ENCODE measurements at places on chromosomes 2 and 18. TPM values are rescaled to one million over a fixed set of nuclear protein-coding genes. Genes with fewer than 3 reads are reported as not detected.

- peaks cover 8% of the 10 kb centered on the region for H3K27me3 ChIP-seq
- no peak overlapping the region for H3K27ac ChIP-seq
- H3K4me3 ChIP-seq = no peak overlapping the region
- no peaks in the 10 kb centered on the region for H3K36me3 ChIP-seq
Measured at GRCh38 chr2:121084130-121084680, 200.8 kb downstream of the TFCP2L1 start.

Gene ZC3H15
- 80.4 TPM for total RNA-seq

- H3K4me3 ChIP-seq = no peak overlapping the region
- DNase-seq = no peak
- H3K36me3 ChIP-seq = no peaks in the 10 kb centered on the region
- H3K27me3 ChIP-seq = no peaks in the 10 kb centered on the region
- no peaks in the 10 kb centered on the region for H3K4me1 ChIP-seq
Measured at GRCh38 chr2:105125428-105125827, 87.6 kb downstream of the MRPS9 start.

Gene MAP3K19
- total RNA-seq = 1.1 TPM

- no peaks in the 10 kb centered on the region for H3K27me3 ChIP-seq
- no peaks in the 10 kb centered on the region for H3K36me3 ChIP-seq
- peaks cover 16% of the 10 kb centered on the region for H3K4me1 ChIP-seq
Measured at GRCh38 chr2:11310212-11310611, 34.2 kb downstream of the ROCK2 start.

Gene FECH
- total RNA-seq = 28.1 TPM

DNA sequence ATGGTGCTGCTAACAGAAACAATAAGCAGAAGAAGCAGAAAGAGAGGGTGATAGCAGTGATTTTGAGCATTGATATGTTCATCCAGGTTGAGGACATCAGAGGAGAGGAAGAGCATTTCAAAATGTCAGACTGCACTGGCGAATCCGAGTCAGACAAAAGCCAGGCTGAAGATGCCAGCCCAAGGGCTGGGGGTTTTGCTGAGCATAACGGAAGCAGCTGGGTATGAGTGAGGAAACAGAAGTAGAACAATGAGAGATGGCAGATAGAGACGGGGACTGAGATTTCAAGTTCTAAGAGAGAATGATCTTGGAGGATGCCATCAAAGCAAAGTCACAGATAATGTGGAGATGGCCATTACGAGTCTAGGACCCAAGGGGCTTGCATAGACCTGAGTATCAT, 151.2 kb downstream of the RNF144A start:
- H3K4me1 ChIP-seq = no peaks in the 10 kb centered on the region
- no peak overlapping the region for H3K4me3 ChIP-seq
- no peak overlapping the region for H3K27ac ChIP-seq
- no peaks in the 10 kb centered on the region for H3K27me3 ChIP-seq
- DNase-seq = no peak

DNA sequence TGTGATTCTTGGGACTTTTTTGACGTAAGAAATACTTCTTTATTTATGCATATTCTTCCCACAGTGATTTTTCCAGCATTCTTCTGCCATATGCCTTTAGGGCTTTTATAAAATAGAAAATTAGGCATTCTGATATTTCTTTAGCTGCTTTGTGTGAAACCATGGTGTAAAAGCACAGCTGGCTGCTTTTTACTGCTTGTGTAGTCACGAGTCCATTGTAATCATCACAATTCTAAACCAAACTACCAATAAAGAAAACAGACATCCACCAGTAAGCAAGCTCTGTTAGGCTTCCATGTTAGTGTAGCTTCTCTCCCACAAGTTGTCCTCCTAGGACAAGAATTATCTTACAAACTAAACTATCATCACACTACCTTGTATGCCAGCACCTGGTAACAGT, 62.6 kb downstream of the EIF5B start:
- no peaks in the 10 kb centered on the region for H3K36me3 ChIP-seq
- no peaks in the 10 kb centered on the region for H3K27me3 ChIP-seq
- no peak overlapping the region for H3K27ac ChIP-seq
- DNase-seq = no peak

Gene CYP26B1
- total RNA-seq = 6.5 TPM

GRCh38 chr2:108324531-108325255, 36.0 kb downstream of the SULT1C2 start:
- H3K4me3 ChIP-seq = no peak overlapping the region
- DNase-seq = no peak
- H3K27ac ChIP-seq = peak overlapping the region; percentile 34
- H3K27me3 ChIP-seq = no peaks in the 10 kb centered on the region
- H3K4me1 ChIP-seq = no peaks in the 10 kb centered on the region

DNA sequence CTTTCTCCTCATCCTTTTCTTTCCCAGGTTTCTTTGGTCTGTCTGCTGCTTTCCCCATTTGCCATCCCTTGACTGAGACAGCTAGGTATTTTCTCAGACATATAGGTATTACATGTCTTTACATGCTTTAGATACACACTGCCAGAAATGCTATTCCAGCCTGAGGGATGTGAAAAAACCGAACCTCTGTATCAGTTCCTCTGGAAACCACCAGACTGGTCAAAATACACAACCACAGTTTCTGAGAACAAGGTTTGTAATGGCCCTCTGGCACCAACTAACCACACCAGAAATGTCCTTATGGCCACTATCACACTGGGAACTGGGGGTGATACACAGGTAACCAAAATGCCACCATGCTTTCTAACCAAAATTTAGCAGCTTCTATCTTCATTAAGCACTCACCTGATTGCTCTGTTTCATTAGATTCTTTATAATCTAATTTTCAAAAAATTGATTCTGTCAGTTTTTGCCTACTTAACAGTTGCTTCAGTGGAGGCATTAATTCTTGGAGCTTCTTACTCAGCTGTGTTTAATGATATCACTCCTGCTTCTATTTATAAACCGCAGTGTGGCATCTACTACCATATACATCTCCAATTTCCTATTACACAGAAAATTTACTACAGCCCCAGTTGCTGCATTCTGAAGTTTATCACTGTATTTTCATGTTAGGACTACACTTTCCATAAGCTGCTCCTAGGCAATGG, 243.5 kb downstream of the WDPCP start:
- no peaks in the 10 kb centered on the region for H3K36me3 ChIP-seq
- no peak overlapping the region for H3K4me3 ChIP-seq
- H3K4me1 ChIP-seq = no peaks in the 10 kb centered on the region
- no peaks in the 10 kb centered on the region for H3K27me3 ChIP-seq
- DNase-seq = no peak

DNA sequence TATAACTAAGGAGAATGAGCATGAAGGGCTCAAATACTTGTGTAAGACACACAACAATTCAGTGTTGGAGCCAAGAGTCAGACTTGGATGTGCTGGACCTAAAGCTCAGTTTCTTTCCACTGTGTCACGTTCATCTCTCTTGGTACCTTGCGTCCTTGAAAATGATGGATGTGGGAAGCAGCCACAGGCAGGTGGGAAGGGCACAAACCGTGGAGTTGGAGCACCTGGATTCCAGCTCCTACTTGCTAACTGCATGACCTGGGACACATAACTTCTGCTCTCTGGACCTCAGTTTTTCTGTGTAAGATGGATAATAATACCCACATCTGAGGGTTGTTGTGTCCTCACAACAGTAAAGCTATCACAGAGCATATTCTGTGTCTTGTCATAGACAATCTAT, 53.1 kb upstream of the PPP1CB start:
- H3K36me3 ChIP-seq = no peaks in the 10 kb centered on the region
- no peak overlapping the region for H3K27ac ChIP-seq
- no peak overlapping the region for H3K4me3 ChIP-seq
- DNase-seq = no peak
- peaks cover 15% of the 10 kb centered on the region for H3K4me1 ChIP-seq

GRCh38 chr2:217864963-217865772, 137.6 kb downstream of the TNS1 start:
- H3K36me3 ChIP-seq = no peaks in the 10 kb centered on the region
- H3K4me1 ChIP-seq = no peaks in the 10 kb centered on the region
- H3K4me3 ChIP-seq = no peak overlapping the region
- no peak for DNase-seq
- H3K27ac ChIP-seq = no peak overlapping the region

Gene LOXHD1
- total RNA-seq = not detected

- no peaks in the 10 kb centered on the region for H3K4me1 ChIP-seq
- DNase-seq = no peak
- no peaks in the 10 kb centered on the region for H3K27me3 ChIP-seq
- H3K36me3 ChIP-seq = no peaks in the 10 kb centered on the region
Measured at GRCh38 chr18:67117804-67118203, 398.7 kb downstream of the DSEL start.

DNA sequence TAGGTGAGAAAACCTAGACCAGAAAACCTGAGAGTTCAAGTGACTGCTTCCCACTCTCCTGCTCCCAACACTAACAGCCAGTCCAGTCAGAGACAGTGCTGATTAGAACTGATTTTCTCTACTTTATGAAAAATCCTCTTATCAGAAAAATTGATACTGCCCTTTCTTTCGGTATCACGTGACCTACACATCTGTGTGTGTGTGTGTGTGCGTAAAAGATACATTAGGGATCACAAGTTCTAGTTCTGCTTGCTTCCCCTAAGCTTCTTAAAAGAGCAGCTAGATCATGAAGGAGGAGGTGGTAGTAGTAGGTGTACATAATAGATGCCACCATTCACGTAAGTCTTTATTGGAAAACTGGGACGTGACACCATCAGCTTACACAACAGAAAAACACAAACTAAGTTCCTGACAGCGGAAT, 1.5 kb downstream of the ARL5A start:
- no peak for DNase-seq
- peak overlapping the region; percentile 95 for H3K4me3 ChIP-seq
- peak overlapping the region; percentile 88 for H3K27ac ChIP-seq
- no peaks in the 10 kb centered on the region for H3K36me3 ChIP-seq
- no peaks in the 10 kb centered on the region for H3K27me3 ChIP-seq
- H3K4me1 ChIP-seq = peaks cover 23% of the 10 kb centered on the region

Gene LPIN1
- 35.3 TPM for total RNA-seq

Gene THUMPD2
- 12.2 TPM for total RNA-seq

DNA sequence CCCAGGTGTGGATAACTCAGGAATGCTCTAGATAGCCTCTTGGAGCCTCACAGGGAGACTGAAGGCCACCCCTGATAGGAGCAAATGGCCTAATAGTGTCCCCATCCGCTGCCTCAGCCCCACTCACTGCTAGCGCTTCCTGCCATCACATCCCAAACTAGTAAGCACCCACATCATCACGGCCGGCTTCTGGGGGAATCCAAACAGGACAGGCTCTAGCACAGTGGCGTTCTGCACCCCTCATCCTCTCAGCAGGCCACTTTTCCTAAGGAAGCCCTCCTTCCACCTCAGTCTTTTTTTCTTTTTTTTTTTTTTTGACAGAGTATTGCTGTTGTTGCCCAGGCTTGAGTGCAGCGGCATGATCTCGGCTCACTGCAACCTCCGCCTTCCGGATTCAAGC, 6.3 kb upstream of the AMER3 start:
- peaks cover 3% of the 10 kb centered on the region for H3K4me1 ChIP-seq
- H3K36me3 ChIP-seq = no peaks in the 10 kb centered on the region
- no peak overlapping the region for H3K4me3 ChIP-seq
- no peaks in the 10 kb centered on the region for H3K27me3 ChIP-seq
- H3K27ac ChIP-seq = no peak overlapping the region

DNA sequence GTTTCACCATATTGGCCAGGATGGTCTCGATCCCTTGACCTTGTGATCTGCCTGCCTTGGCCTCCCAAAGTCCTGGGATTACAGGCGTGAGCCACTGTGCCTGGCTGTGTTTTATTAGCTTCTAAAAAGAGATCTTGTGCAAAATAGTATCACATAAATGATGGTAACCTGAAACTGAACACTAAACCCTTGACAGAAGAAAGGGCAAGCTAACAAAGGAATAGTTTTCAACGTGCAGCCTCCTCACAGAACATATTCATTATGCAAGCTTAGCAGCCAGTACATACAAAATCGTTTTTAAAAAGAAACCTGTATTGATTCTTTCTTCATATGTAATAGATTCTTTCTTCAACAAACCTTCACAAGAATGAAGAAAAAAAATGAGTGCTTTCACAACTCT, 20.6 kb downstream of the CHN1 start:
- H3K4me1 ChIP-seq = no peaks in the 10 kb centered on the region
- no peak overlapping the region for H3K4me3 ChIP-seq
- no peak overlapping the region for H3K27ac ChIP-seq
- no peak for DNase-seq

Gene CTAGE1
- total RNA-seq = 0.47 TPM

DNA sequence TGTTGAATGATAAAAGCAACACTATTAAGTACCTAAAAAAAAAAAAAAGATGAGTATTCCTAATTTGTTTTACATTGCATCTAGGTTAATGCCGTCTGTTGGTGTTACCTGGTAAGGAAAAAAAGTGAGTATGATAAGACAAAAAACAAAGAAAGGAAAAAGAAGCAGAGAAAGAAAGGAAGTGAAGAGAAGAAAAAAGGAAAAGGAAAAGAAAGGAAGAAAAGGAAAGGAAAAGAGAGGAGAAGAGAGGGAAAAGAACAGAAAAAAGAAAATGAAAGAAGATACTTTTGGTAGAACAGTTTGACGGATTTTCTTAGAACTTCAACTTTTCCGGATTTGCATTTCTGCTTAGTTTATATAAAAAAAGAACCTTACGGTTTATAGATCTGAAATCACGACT, 387.9 kb downstream of the METTL4 start:
- no peaks in the 10 kb centered on the region for H3K27me3 ChIP-seq
- H3K36me3 ChIP-seq = no peaks in the 10 kb centered on the region
- H3K4me3 ChIP-seq = no peak overlapping the region
- H3K27ac ChIP-seq = no peak overlapping the region
- H3K4me1 ChIP-seq = no peaks in the 10 kb centered on the region

Gene TLX2
- not detected for total RNA-seq

Gene DPY30
- 108 TPM for total RNA-seq

Gene C2orf74
- total RNA-seq = 6.2 TPM

Gene ALK
- total RNA-seq = 0.27 TPM

DNA sequence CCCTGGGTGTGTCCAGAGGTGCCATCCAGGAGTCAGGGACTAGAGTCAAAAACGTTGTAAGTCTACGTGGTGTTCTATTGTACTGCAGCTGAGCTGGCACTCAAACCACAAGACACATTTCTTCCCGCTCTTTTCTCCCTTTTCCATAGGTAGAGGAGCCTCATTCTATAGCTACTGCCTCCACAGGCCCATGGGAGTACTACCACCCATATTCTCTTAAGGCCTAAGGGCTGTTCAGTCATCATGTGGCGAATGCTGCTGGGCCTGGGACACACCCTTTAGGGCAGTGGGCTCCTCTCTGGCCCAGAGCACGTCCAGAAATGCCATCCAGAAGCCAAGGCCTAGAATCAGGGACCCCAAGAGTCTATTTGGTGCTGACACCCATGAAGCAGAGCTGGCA, 1271.7 kb downstream of the CNTNAP5 start:
- H3K36me3 ChIP-seq = no peaks in the 10 kb centered on the region
- H3K4me3 ChIP-seq = no peak overlapping the region
- no peaks in the 10 kb centered on the region for H3K27me3 ChIP-seq
- H3K4me1 ChIP-seq = no peaks in the 10 kb centered on the region

Gene EPHA4
- 36.8 TPM for total RNA-seq

DNA sequence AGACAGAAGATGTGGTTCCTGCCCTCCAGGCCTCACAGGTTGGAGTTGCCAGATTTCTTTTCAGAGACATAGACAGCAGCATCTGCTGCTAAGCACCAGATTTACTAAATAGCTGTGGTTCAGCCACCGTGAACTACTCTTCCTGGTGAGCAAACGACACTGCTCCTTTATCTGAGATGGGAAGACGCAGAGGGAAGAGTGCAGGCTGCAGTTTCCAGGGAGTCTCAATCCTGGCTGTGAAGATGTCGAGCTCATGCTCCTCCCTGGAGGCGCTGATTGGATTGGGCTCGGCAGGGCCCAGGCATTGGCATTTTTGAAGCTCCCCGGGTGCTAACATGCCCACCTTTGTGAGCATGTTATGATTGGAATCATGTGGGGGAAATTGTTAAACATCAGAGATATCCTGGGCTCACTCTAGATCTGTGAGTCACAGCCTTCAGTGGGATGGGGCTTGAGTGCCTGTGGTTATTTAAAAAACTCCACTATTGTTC, 314.8 kb downstream of the TSN start:
- no peak for DNase-seq
- no peaks in the 10 kb centered on the region for H3K36me3 ChIP-seq
- no peaks in the 10 kb centered on the region for H3K4me1 ChIP-seq
- H3K27me3 ChIP-seq = no peaks in the 10 kb centered on the region
- no peak overlapping the region for H3K4me3 ChIP-seq

Data from hepatocyte (in vitro differentiated cells).